Stimulated activated effector memory CD8-positive, alpha-beta T cell treated with anti-CD3 and anti-CD28 coated beads, Interleukin-12 subunit alpha, Interleukin-12 subunit beta, amount 100 ng/mL, for 72 hours (primary cell): ENCODE measurements at places on chromosomes 4 and X.

- no peak for DNase-seq
These were observed 124.6 kb downstream of the NDST3 start for GRCh38 chr4:118158763-118159375.

DNA sequence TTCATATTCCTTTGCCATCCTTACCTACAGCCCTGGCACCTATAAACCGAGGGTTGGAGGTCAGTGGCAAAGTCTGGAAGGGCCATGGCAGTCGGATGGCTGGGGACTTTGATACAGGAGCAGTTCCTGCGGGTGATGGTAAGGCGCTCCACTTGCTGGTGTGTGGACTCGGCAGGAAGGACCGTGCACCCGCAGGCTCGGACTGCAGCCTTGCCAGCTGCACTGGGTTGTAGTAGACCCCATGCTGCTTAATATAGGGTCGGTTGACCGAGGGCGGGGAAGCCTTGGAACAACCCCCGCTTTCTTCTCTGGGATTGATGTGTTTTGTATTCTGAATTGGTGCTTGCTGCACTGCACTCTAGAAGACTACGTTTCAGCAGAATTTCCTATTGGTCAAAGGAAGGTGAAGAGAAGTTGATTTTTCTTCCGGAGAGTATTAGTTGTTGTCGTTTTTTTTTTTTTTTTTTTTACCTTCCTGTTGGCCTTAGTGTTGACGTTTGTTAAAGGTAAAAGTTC lies 638 bp downstream of the BLTP1 start:
- DNase-seq = no peak

DNA sequence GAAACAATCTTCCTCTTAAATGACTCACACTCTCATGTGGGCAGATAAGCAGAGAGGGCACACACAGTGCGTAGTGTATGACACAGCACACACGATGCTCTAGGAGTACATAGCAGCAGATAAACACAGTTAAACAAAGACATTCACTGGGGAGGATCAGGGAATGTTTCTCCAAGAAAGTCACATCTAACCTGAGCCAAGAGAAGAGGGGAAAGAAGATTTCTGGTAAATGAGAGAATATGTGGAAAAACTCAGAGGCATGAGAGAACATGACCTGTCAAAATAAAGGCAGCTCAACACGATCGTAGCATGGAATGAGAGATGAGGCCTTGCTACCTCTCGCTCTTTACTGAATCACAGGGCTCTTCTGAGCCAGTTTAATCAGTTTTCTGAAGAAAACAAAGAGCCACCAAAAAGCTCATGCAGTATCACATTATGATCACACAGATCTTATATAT lies 251.0 kb downstream of the ANK2 start:
- DNase-seq = no peak

DNA sequence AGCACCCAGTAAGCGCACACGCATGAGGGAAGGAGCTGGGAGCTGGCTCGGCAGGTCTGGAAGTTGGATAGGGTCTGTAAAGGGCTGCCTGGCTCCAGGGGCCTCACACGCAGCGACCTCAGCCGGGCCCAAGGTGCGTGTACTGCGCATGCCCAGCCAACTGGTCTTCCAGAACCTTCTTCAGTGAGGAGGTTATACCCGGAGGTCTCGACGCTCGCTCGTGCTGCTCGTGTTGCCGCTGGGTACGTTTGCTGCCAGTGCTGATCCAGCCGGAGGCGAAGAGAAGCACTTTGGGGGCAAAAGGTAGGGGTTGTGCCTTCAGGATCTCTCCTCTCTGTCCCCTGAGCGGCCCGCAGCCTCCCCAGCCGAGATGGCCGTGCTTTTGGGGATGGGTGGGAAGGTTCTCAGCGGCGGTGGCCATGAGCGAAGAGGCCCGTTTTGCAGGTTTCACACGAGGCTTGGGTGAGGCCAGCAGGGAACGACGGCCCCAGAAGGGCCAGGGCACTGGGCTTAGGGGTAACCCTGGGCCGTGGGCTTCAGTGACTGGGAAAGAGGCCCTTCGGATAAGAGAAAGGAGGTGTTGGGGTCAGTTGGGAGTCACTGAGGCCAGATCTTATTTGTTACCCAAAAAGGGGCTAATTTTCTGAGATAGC lies 3.8 kb upstream of the CXCL9 start:
- no peak for DNase-seq

GRCh38 chr4:104740161-104740560 lies 245.5 kb upstream of the CXXC4 start:
- no peak for DNase-seq

DNA sequence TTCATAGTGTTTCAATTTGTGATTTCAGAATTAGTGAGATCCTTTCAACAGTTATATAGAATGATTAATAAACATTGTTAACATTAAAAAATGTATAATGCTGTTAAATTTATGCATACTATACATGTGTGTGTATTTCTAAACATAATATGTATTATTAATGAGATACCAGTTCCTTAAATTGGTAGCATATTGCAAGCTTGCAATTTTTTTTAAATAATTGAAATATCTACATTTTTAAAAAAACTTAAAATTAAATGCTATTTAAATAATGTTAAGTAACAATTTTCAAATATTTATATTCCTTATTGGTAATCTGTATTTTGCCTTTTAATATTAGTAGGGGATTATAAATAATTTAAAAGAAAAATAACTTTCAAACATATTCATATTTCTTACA lies 1479.5 kb upstream of the PCDH7 start:
- no peak for DNase-seq

- DNase-seq = no peak
These were observed 89.7 kb downstream of the BCOR start for GRCh38 chrX:40007756-40008705.

DNA sequence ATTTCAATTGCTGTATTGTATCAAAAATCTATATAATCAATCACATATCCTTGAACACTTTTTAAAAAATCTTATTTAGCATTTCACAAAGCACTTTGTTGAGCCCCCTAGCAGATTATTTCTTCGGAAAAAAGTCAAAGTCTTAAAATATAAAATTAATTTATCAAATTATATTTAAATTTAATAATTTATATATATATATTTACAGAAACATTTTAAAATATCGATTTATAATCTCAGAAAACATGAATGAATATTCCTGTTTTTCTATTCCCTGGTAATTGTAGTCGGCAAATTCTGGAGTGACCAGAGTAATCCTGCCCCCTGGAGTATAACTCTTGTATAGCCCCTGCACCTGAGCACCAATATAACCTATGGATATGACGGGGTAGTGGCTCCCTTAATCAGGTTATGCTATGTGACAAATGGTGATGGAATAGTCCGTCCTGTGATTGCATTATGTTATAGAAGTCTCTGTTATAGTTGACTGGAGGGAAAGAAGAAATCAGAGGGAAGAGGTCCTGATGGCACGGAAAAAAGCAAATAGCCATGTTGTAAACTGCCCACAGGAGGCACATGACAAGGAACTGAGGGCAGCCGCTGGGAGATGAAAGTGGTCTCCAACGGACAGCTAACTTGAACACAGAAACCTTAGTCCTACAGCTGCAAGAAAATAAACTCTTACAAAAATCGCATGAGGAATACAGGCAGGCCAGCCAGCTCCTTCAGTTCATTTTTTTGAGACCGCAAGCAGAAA lies 1092.3 kb downstream of the ARAP2 start:
- DNase-seq = no peak

DNA sequence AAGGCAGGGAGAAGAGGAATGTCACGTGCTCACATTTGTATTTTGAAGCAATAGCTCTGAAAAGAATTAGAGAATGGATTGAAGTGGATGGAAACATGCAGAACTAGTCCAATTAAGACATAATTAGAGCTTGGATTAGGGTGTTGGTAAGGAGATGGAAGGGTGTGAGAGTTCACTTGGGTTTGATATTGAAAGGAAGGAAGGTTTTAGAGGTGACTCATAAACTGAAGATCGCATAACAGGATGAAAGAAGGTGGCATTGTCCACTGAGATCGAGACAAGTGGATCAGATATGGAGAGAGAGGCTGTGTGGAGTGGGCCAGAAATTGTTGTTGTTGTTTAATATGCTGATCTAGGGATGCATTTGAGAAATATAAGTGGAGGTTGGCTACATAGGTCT lies 244.0 kb upstream of the SMIM31 start:
- DNase-seq = no peak
